Spinal cord (tissue), 10 donors: ENCODE measurements at places on chromosomes 7 and 10.

DNA sequence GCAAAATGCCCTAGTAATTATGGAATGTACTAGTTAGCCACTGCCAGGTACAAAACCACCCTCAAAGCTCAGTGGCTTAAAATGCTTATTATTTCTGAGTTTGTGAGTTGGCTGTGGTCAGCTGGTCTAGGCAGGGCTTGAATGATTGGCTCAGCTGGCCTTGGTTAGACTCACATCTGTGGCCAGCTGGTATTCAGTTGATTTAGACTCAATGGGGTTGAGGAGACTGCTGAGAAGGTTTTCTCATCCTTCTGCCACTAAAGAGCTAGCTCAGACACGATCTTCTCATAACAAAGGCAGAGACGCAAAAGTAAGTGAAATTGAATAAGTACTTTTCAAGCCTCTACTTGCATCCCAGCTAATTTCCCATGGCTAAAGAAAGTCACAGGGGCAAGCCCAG is 57.1 kb upstream of the CYP2C18 start:
- DNase-seq: no peak

DNA sequence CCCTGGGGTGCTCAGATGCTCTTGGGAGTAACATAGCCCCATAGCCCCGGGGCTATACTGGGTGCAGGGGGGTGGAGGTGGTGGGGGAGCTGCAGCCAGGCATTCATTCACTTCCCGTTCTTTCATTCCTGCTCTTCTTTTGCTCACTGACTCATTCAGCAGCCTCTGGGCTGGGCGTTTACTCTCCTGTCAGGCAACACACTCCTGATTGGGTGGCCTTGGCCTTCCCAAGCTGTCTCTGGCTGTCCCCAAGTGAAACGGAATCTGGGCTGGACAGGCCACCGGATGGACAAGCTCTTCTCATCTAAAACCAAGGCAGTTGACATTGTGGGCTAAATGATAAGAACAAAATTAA is 34.6 kb downstream of the CHST3 start:
- no peak for DNase-seq

DNA sequence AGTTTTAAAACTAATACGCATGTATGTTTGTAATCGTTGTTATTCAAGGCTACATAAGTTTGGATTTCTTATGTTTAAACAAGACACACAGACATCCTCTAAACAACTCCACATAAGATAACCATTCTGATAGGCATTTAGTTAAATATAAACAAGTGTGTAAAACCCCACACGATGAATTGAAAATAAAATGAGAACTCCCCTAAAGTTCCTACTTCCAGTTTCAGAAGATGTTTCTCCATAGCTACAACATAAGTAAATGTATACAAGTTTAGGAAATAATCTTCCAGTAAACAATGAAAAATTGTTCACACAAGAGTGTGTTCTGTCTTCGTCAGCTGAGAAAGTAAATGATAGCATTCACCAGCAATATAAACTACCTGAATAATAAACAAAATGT is 246.8 kb downstream of the RNLS start:
- no peak for DNase-seq

- no peak for DNase-seq
These were observed 463.2 kb upstream of the C7orf33 start for GRCh38 chr7:148127374-148127773.

DNA sequence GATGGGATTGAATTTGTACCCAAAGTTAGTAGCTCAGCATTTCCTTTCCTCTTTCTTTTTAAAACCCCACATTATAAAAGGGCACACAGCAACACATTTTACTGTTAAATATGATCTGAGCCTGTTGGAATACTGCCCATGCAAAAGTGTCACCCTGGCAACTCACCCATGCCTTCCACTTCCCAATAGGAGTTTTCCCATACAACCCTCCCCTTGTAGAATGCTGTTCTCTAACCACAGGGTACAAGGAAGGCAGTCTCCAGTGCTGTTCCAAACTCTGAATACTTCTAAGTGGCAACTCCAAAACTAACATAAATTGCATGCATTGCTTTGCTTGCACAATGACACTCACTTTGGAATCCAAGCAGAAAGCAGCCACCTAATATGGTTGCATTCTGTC is 60.8 kb downstream of the NRCAM start:
- no peak for DNase-seq

GRCh38 chr10:129956286-129956670 is 7.8 kb downstream of the EBF3 start:
- DNase-seq: no peak

DNA sequence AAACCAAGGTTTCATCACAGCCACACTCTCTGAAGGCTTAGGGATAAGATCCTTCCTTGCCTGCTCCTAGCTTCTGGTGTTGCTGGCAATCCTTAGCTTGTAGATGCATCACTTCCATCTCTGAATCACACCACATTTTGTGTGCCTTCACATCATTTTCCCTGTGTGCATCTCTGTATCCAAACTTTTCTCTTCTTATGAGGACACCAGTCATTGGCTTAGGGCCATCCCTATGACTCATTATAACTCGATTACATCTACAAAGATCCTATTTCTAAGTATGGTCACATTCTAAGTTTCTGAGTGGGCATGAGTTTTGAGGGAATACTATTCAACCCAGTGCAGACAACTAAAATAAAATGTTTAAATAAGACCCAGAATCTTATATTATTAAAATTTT is 121.7 kb downstream of the C7orf25 start:
- DNase-seq: no peak

GRCh38 chr7:36129048-36129534 is 24.0 kb upstream of the EEPD1 start:
- no peak for DNase-seq

- DNase-seq: no peak
These were observed 111.6 kb upstream of the HABP2 start for GRCh38 chr10:113441220-113441619.

DNA sequence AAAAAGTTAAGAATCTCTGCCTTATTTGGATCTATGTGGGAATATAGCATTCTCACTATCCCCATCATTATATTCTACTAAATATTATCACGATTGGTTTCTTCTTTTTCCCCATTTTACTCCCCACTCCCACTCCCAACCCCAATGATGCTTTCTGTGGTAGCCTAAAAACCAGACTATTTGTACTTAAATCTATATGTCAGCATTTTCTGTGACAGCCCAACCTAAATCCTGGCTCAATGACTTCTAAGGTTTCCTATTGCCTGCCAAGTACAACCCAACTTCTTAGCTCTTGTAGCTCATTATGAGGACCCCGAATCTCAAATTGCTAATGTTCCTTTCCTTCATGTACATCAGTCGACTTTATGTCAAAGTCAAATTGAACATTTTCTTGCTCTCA is 598.6 kb downstream of the XPNPEP1 start:
- DNase-seq: no peak

- DNase-seq: no peak
These were observed 87.3 kb upstream of the CSTF2T start for GRCh38 chr10:51786684-51787035.

DNA sequence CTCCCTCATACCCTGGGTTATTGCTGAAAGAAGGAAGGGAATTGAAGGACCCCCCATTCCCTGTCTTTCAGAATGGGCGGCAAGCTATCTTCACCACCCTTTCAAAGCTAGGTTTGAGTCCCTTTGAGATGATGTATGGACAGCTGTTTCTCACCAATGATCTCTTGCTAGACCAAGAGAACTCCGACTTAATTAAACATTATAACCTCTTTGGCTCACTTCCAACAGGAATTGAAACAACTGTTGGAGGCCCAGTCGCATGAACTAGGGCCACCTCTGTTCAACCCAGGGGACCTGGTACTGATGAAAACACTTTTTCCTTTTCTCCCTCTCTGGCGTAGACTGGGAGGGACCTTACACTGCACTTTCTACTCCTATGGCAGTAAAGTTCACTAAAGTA is 110.6 kb downstream of the ITGB8 start:
- DNase-seq: no peak

DNA sequence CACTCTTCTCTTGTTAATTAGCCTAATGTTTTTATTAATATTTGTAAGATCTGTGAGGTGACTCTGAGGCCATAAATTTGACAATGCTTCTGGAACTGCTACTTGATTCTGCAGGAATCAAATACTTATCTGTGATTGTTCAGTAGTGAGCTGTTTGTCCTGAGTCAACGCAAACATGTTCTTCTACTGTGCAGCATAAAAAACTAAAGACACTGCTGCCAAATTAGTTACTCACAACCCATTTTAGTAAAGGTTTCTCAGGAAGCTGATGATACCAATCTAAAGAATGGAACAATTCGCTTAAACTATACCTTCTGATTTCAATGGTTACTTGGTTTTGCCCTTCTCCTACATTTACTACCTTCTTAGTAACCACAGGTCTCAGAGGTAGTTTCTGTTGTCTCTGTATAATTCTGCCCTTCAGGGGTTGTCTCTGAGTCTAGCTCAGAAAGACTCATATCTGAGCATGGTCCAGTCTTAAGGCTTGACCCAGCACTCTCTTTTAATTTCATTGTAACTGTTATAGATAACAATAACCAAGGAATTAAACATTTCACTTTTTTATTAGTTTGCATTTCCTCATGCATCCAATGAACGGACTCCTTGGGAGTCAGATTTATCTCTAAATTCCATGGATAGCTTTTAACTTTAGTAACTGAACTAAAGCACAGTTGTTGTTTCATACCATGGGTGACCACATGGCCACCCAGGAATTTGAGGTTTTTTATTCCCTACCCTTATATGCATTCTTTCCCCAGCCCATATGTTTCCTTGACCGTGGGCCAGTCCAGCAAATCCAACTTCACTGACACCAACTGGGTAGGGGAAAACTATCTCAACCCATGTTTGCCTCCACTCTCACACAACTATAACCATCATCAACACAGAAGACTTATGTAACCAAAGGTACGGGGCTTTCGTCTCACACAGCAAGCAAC is 309.5 kb upstream of the TEX47 start:
- DNase-seq: no peak

DNA sequence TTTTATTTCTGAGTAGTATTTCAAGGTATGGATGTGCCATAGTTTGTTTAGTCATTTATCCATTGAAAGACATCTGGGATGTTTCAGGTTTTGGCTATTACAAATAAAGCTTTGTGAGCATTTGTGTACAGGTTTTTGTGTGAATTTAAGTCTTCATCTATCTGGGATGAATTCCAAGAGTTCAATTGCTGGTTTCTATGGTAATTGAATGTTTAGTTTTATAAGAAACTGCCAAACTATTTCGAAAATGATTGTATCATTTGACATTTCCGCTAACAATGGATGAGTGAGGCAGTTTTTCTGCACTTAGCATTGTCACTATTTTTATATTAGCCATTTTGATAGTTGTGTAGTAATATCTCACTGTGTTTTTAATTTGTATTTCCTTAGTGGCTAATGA is 99.4 kb downstream of the WDFY4 start:
- no peak for DNase-seq

DNA sequence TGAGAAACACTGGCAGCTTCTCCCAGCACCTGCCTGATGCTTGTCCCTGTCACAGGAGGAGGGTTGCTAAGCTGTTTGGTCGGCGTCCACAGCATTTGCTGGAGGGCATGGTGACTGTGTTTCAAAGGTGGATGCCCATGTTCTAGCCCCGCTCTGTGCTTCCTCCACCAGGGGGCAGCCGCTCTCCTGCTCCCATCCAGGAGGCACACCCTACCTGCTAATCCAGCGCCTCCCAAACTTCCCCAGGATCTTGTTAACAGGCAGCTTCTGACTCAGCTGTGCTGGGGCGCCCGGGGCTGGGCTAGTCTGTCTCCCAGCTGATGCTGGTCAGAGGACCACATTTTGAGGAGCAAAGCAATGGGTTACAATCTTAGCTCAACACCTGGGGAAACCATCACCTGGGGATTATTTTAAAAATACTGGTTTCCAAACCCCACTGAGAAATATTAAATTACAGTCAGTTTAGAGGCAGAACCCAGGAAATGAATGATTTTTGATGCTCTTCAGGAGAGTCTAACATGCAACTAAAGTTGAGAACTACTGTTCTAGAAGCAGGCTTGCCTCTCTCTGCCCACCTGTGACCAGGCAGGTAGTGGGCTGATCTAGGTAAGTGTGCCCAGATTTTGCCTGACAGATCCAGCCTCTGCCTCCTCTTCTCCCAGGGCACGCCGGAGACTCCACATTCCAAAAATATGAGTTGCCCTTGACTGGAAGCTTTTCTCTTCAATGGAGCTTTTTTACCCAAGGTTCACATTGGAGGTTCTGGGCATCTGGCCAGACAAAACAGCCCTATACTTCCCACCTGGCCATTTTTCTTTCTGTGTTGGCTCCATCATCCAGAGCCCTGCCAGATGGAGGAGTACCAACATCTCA is 92.7 kb upstream of the GPR26 start:
- DNase-seq: no peak

- no peak for DNase-seq
These were observed 4.1 kb downstream of the ERCC6 start for GRCh38 chr10:49534670-49535381.

DNA sequence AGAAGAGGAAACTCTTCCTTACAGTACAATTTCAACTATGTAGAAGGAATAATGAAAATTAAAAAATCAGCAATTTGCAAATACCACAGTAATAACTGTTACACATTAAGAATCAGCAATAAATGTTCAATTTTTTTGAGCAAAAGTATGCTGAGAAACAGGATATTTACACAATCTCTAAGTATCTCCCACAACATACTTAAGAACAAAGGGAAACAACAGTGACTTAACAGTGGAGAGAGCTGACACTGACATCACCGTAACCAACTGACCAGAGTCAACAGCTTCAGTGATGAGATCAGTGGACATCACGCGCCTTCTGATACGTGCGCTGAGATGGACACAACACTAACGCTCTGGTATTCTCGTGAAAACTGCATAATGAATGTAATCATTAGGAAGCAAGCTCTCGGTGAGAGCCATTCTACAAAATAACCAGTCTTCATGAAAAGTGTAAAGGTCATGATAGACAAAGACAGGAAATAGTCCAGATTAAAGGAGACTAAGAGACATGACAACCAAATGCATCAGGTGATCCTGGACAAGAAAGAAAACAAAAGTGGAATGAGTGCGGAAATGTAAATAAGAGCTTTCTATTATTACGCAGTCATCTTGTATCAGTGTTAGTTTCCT is 82.6 kb downstream of the PIP4K2A start:
- DNase-seq: no peak

GRCh38 chr7:91749418-91749817 is 131.1 kb downstream of the MTERF1 start:
- DNase-seq: no peak

- DNase-seq: no peak
These were observed 20.5 kb downstream of the DIP2C start for GRCh38 chr10:668786-669485.

DNA sequence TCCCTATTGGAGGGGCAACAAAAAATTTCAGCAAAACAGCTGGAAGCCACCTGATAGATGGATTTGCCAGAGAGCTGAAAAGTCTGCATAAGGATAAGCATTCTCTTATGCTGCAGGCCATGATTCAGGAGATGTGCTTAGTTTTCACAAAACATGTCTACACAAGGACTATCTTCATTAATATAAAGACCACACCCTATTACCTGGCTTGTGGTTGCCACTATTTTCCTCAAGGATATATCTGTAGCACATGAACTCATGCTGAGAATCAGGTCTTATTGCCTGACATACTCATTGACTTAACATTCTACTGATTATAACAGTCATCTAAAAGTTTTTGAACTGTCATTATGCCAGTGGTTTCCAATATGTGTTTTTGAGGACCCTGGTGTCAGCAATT is 7.1 kb upstream of the COL17A1 start:
- no peak for DNase-seq

- DNase-seq: no peak
These were observed 120.3 kb upstream of the GLCCI1 start for GRCh38 chr7:7848246-7848645.

GRCh38 chr7:30594048-30594539 is 584 bp upstream of the GARS1 start:
- no peak for DNase-seq
